ENCODE measurements at places on chromosomes 1 and 21.

DNA sequence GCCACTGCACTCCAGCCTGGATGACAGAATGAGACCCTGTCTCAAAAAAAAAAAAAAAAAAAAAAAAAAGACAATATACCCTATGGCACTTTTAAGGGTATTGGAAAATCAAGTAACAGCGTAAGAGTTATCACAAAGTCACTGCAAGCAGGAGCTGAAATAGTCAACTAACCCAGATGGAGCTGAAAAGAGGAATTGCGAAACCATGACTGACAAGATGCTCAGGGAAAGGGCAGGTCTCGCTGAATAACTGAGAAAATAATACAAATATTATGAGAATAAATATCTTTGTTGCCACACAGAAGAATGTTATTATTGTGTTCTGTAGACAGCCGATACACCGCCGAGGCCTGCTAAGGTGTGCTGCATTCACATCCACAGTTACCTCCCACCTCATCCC is 17.8 kb downstream of the HLCS start:
- DNase-seq = no peak

- peak; percentile 91 for DNase-seq
Measured at GRCh38 chr1:156816561-156817328, at the start of gene SH2D2A. SH2D2A (minus strand) TSS chr1:156816848; CDS start chr1:156816708, 140 bp downstream.

DNA sequence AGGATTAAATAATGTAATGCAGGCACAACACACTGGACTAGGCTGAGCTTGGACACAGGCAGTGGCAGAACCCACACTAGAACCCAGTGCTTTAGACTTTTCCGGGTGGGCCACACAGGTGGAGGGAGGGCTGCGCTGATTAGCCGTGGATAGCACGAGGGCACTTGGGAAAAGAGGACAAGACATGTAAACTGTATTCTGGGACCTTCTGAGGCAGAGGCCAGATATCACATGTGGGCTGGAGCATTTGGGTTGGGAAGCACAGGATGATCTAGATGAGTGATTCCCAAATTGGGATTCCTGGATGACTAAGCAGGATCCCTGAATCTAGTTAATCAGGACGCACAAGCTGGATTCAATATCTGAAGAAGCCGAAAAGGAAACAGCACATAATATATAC is 20.3 kb upstream of the A3GALT2 start:
- no peak for DNase-seq

DNA sequence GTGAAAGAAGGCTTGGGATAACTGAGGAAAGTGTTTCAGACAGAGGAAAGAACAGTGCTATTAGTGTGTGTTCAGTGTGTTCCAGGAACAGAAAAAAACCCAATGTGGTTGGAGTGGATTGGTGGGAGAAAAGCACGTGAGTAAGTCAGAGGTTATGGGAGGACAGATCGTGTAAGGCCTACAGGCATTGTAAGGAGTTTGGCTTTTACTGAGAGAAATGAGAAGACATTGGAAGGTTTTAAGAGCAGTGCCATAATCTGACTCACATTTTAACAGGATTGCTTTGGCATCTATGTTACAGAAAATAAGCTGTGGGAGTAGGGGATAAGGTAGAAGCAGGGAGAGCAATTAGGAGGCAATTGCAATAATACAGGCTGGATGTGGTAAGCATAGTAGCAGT is 4.8 kb downstream of the ARPC5 start:
- DNase-seq = no peak

GRCh38 chr1:204409836-204410687 is 1.6 kb downstream of the PPP1R15B start:
- DNase-seq = no peak

GRCh38 chr1:30548294-30548693 is 175.1 kb downstream of the MATN1 start:
- no peak for DNase-seq

GRCh38 chr21:37866027-37866426 is 50.2 kb downstream of the KCNJ6 start:
- no peak for DNase-seq

GRCh38 chr1:114496089-114496488 is 14.9 kb downstream of the TRIM33 start:
- no peak for DNase-seq

DNA sequence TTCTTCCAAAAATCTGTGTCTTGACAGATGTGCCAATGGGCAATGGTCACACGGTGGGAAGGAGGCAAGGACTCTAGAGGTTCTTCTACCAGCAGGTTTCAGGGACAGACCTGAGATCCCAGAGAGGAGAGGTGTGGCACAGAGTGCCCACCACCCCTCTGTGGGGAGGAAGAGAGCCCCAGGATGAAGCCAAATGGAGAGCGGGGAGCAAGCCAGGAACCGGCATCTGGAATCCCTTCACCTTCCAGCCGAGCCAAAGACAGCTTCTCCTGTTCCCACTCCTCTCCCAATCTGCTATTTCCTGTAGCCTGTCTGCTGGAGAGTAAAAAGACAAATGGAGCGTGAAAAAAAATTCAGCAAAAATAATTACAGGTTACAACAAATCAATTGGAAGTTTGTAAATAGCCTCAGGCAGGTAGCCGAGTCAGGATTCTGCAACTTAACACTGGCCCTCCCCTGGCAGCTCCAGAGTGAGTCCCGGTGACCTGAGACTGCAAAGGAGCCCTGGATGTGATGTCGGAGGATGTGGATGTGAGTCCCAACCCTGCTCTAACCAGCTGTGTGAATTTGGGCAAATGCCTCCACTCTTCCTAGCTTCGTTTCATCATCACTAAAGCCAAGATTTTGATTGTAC is 45.4 kb upstream of the LRRN2 start:
- DNase-seq = no peak

DNA sequence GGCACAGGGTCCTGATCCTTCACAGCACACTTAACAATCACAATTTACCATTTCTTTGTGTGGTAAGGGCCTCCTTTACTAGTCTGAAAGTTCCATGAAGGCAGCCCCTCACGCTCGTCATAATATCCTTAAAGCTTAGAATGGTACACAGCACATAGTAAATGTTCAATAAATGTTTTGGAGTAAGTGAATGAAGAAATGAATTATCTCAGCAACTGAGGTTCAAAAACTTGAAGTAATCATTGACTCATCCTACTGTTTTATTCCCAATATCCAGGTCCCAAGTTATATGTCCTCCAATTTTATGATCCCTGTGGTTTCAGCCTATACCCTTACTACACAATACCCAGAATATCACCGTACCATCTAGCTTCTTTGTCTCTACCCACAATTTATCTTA is 2.2 kb upstream of the C1orf162 start:
- no peak for DNase-seq

DNA sequence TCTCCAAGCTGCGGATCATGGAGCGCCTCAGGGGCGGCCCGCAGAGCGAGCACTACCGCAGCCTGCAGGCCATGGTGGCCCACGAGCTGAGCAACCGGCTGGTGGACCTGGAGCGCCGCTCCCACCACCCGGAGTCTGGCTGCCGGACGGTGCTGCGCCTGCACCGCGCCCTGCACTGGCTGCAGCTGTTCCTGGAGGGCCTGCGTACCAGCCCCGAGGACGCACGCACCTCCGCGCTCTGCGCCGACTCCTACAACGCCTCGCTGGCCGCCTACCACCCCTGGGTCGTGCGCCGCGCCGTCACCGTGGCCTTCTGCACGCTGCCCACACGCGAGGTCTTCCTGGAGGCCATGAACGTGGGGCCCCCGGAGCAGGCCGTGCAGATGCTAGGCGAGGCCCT is 2.7 kb downstream of the CPTP start:
- DNase-seq = no peak

GRCh38 chr21:41437729-41438128 is 11.7 kb downstream of the MX1 start:
- no peak for DNase-seq

- DNase-seq = no peak
Measured at GRCh38 chr1:55244476-55245099, 29.4 kb upstream of the USP24 start.

GRCh38 chr1:10939654-10940450 is 72.6 kb upstream of the TARDBP start:
- DNase-seq = no peak

- DNase-seq = no peak
Measured at GRCh38 chr1:229006121-229006870, 264.6 kb upstream of the RAB4A start.

DNA sequence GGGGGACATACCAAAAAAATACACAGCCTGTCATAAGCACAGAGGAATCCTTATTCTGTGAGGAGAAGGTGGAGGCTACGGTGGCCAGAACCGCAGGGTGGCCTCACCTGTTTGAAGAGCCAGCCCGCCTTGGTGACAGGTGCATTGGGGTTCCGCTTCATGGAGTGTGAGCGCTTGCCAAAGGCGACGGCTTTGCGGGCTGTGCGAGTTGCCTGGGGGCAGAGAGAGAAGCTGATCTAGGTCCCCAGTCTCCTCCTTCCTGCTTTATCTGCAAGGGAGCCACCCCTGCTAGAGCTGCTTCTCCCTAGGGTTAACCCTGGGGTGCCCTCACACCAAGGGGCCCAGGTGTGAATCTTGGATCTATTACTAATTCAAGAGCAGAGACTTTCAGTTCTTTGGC is 54.3 kb upstream of the GOLT1A start:
- no peak for DNase-seq

DNA sequence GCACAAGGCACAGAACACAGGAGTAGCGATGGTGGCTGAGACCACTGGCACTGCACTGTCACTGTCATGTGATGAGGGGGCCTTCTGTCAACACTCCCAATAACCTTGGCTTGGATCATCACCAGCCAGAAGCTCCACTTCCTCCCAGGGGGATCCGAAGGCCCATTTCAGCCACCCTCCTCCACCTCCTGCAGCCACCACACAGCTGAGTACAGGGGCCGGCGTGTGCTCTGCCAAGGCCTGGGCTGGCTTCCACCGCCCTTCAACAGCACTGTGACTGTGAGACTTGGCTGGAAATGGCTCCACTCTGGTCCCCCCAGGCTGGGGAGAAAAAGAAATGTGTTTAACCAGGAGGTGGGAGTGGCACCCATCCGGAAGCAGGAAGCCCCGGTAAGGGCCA is 9.9 kb upstream of the NADK start:
- DNase-seq = no peak

DNA sequence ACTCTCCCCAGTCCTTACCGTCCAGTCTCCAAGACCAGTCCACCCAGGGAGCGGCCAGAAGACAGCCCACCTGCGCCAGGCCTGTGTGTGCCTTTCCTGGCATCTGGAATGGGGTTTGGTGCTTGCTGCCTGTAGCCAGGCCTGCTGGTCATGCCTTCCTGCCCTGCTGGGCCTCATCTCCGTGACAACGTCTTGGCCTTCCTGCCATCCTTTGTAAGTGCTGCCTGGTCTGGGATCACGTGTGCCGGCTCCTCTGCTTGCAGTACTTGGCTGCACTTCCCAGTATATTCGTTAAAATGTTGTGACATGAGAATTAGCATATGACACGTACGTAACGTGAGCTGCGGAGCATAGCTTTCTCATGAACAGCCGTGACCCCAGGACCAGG is 145.3 kb upstream of the COL6A1 start:
- DNase-seq = no peak

GRCh38 chr1:110672753-110673108 is 2.0 kb downstream of the KCNA3 start:
- DNase-seq = no peak

GRCh38 chr1:2523891-2524609 is 2.3 kb downstream of the PANK4 start:
- no peak for DNase-seq

DNA sequence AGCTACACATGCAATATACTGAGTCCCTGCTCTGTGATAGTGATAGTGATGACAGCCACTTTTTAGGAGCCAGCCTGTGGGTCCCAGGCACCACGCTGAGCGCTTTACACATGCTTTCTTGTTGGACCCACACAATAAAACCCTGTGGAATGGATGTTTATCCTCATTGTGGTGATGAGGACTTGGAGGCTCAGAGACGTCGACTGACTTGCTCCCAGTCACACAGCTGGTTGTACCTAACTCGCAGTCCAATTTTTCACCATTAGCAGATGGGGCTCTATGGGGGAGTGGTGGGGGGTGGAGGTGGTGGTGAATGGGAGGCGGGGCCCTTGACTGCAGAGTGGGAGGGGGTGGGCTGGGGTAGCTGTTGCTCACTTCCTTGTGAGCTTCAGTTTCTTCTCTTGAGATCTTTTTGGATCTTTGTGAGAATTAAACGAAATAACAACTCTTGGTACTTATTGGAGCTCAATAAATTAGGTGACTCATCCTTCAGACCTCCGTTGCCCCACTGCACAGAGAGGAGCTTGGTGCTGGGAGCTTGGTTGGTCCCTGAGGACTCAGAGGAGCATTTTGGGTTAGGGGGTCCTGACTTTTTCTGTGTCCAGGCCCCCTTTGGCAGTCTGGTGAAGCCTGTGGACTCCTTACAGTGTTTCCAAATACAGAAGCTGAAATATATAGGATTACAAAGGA is 61.8 kb upstream of the CD1D start:
- DNase-seq = no peak

- DNase-seq = no peak
Measured at GRCh38 chr1:175148068-175148467, 44.5 kb downstream of the KIAA0040 start.

DNA sequence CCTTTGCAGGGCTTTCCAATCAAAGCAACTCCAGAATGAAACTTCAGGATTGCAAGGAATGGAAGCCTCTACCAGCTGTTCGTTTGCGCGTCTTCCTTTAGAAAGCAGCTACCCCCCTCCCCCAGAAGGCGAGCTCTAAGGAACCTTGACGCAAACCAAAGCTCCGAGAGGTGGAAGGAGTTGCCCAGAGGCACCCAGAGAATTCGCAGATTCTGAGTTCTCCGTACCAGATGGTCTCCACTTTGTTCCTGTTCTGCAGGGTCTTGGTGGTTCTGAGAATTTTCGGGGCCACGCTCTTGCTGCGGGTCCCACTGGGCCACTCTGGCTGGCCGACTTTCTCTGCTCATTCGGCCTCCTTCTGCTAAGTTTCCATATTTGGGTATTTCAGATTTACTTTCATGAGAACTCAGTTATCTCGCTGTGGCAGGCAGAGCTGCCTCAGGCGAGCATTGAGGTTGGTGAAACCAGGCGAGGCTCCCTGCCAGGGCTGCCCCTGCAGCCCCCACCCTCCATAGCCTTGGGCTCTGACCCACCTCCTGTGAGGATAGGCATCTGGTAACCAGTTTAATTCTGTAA is 801 bp downstream of the TRAF5 start:
- no peak for DNase-seq

DNA sequence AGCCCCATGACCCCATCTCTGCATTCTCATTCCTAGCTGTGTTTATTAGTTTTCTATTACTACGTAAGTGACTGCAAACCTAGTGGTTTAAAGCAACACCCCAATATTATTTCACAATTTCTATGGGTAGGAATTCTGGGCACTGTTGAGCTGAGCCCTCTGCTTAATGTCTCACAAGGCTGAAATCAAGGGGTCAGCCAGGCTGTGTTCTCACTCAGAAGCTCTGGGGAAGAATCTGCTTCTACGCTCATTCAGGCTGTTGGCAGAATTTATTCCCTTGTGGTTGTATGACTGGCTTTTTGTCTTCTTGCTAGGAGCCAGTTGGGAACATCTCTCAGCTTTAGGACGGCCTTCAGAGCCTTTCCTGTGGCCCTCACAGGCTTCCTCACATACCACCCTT is 181.0 kb downstream of the GIPC2 start:
- DNase-seq = no peak

- DNase-seq = no peak
Measured at GRCh38 chr1:29436181-29436785, 200.0 kb downstream of the PTPRU start.

- DNase-seq = no peak
Measured at GRCh38 chr1:236536540-236536939, 12.8 kb downstream of the LGALS8 start.

Measured in activated CD8-positive, alpha-beta memory T cell treated with anti-CD3 and anti-CD28 coated beads for 4 hours (primary cell).